AG04450 (cell line): ENCODE measurements at places on chromosomes 13 and 19. TPM values are rescaled to one million over a fixed set of nuclear protein-coding genes. Genes with fewer than 3 reads are reported as not detected.
A peak's percentile ranks its signal among the peaks of the same experiment; 100 is the strongest.

ZNF428 gene
- polyA plus RNA-seq, result 18.7 and 23.2 TPM in 2 replicates

PLK5 gene
- not detected in 2 replicates for polyA plus RNA-seq

CEACAM5 gene
- polyA plus RNA-seq, result not detected in 2 replicates

ZNF112 gene
- polyA plus RNA-seq, result 5.2 and 6.9 TPM in 2 replicates

PALM3 gene
- polyA plus RNA-seq, result 0.43 and 0.51 TPM in 2 replicates

DNA sequence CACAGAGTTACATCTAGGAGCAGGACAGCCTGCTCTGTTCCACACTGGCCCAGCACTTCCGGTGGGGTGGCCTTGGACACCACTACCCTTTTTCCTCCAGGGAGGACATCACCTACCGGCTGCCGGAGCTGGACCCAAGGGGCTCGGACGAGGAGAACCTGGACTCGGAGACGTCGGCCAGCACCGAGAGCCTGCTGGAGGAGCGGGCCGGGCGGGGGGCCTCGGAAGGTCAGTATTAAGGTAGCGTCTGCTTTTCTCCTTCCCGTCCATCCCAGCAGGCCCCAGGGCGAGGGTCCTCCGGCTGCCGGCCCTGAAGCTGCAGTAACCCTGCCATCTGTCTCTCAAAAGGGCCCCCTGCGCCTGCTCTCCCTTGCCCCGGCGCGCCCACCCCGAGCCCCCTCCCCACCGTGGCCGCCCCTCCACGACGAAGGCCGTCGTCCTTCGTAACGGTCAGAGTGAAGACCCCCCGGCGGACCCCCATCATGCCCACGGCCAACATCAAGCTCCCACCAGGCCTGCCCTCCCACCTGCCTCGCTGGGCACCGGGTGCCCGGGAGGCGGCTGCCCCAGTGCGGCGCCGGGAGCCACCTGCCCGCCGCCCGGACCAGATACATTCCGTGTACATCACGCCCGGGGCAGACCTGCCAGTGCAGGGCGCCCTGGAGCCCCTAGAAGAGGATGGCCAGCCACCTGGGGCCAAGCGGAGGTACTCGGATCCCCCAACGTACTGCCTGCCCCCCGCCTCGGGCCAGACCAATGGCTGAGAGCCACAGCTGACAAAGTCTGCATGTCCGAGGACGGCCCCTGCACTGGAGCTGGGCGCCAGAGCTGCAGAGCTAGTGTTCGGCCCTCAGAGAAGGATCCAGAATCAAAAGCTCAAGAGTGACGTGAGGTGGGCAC, 3.4 kb upstream of the USE1 start:
- no peak for DNase-seq

GRCh38 chr19:39996218-39996810, 546 bp upstream of the ZNF546 start:
- peak; percentile 3 for DNase-seq

DNA sequence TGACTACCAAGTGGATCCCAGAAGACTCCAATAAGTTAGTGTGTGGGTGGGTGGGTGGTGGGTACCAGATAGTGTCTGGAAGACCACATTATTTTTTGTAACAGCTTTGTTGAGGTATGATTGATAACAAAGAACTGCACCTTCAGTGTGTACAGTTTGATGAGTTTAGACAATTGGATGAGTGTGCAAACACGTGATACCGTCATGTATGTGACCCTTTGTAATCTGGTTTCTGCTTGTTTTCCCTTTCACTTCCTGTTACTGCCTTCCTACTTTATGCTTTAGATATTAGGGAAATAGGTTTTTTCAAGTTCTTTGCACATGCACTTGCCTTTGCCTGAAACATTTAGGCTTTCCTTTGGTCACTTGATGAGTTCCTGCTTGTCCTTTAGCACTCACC, 8.5 kb downstream of the RPL21 start:
- DNase-seq, result no peak

GRCh38 chr19:35347930-35348298, 212 bp downstream of the FFAR1 start:
- DNase-seq, result no peak

DNA sequence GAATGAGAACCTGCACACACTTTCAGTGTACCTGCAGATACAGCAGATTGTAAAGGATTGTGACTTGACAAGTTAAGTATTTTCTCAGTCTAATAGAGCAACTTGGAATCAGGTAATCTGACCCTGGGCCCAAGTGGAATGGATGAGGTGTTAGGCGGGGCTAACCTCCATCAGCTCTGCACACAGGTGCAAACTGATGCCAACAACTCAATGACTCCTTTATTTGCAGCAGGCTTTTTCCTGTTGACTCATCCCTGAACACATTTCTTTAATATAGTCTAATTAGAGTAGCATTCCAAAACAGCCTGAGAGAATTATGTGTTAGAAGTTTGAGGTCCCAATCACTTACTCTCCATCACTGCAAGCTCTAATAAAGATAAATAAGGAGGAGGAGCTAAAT, 48.8 kb downstream of the TPT1 start:
- no peak for DNase-seq

DNA sequence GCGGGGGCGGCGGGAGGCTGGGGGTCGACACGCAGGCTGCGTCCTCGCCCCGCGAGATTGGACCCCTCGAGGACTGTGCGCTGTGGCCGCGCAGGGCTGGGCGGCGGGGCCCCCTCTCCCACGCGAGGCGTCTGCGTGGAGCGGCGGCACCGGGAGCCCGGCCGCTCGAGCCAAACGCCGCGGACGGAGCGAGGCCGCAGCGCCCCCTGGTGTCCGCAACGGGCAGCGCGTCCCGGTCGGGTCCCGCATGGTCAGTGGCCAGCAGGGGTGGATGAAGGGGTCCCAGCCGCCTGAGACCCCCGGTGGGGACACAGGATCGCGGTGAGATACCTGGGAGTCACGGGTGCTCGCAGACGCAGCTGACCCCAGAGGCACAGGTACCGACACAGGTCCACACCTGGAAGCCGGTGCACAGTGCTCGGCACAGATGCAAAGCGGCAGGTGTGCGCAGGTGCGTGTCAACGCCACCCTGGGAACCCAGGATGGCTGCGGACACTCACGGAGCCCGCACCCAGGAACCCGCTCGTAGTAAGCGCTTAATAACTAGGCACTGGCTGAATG, 2.1 kb upstream of the CIRBP start:
- DNase-seq, result no peak

GRCh38 chr19:40411125-40411842, 1.9 kb downstream of the PRX start:
- DNase-seq, result no peak

GRCh38 chr19:47561440-47562057, 11.4 kb downstream of the ZNF541 start:
- DNase-seq, result no peak

- no peak for DNase-seq
Observed at GRCh38 chr13:99983499-99984401, 2.2 kb downstream of the ZIC2 start.

DNA sequence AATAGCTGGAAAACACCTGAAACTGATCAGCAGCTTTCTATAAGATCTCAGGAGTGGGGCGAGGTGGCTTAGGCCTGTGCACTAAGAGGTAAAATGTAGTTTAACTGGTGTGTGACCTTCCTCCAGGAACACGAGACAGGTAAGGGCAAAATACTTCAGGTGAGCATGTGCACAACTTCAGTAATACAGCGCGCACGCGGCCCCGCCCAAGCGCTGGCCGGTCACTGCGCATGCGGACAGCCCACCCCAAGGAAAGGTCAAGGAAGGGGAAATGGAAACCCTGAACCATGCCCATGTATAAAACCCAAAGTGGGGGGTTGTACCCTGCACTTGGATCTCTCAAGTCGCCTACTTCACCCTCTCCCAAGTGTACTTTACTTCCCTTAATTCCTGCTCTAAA, 49.4 kb upstream of the ARHGEF7 start:
- DNase-seq, result no peak

GRCh38 chr13:47679401-47679800, 321.7 kb downstream of the SUCLA2 start:
- DNase-seq, result no peak

DNA sequence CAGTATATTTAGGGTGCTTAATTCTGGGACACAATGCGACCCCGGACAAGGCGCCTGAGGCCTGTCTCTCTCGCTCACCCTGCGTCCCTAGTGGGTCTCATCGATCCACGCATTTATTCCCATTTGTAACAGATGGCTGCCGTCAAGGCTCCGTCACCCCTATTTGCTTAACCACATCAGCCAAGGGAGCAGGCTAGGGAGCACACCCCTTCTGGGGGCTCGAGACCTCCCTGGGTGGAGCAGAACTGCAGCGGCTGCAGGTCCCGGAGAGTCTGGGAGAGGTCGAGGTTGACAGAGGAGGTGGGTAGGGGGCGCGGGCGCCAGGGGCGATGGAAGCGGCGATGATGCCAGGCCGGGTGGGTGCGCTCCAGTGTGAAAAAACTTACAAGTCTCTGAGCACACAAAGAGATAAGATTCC, 507 bp downstream of the ALG5 start:
- no peak for DNase-seq

DNA sequence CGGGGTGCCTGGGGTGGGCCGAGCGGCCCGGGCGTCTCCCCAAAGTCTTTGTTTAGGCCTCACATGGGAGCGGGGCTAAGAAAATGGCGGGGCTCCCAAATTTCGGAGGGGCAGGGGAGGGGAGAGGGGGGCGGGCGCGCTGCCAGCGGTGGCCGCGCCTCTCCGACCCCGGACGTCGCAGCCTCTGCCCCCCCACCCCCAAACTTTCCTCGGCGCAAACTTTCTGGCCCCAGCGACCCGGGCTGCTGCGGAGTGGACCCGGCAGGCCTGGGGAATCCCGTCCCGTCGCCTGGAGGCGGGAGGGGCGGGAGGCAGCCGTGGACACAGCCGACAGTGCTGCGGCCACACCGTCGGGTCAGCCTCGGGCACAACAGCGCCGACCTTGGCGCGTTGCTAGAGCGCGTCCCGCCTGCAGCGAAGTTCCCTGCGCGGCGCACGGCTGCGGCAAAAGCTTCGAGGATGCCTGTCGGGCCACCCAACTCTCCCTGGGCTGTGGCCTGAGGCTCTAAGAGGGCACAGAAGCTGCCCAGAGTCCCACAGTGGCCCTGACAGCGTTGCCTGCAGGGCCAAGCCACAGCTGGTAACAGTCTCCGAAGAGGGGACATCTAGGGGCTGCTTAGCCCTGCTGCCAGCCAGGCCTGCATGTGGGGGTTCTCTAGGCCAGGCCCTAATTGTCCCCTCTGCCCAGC, 1.3 kb downstream of the NFIX start:
- DNase-seq, result no peak

DNA sequence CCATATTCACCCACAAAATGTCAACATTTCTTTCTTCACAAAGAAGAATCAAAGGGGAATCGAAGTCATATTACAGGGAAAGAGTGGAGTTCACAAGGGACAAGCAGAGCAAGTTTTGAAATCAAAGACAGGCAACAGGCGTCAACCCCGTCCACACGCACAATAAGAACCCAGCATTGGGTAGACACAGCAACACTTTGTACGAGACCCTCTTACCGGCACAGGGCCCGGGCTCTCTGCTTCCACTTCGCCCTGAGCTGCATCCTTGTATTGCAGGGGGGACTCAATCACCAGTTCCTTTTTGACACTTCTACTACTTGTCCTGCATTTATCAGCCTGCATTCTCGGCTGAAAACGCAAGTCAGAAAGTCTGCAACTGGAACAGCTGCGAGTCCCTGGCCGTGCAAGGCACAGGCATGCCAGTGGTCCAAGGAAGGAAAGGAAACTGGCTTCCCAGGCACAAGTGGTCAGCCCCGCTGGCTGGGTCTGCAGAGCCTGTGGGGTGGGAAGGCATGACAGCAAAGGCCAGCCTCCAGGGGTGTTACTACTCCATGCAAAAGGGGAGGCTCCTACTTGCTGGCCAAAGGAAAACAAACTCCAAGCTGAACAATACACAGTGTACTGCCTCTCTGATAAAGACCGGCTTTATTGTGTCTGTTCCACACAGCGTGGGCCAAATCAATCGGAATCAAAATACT, at the start of gene DOCK9:
Gene DOCK9, minus strand, starts transcription at position 497 of the 698 bp plus-strand sequence. Its CDS starts 155 bp downstream, at position 342.
- DNase-seq, result no peak

DNA sequence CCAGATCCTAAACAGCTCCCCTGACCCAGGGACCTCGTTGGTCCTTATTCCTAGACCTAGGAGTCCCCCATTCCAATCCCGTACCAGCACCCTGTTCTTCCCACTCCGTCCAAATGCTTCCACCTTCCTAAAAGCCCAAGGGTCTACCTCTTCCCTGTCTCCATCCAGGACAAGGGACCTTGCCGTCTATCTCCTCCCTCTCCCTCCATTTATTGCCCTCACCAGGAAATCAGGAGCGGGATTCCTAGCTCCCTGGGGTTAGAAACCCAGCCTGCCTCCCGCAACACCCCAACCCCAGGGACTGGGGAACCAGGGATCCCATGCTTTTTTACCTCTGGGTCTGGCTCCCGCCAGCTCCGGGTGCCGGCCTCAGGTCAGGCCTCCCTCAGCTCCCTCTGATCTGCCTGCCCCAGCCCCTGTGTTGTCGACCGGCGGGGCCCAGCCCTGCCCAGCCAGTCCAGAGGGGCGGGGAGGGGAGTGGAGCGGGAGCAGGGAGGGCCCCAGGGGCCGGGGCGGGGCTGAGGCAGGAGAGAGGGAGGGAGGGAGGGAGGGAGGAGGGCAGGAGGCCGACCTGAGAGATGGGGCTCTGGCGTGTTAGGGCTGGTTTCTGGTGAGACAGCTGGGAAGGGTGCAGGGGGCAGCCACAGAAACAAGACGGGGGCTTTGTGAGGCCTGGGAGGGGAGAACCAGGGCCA, at the start of gene B3GNT8:
Gene B3GNT8, minus strand, starts transcription at position 423 of the 695 bp plus-strand sequence. CDS start 596 bp downstream, outside the sequence.
- peak; percentile 11 for DNase-seq

DNA sequence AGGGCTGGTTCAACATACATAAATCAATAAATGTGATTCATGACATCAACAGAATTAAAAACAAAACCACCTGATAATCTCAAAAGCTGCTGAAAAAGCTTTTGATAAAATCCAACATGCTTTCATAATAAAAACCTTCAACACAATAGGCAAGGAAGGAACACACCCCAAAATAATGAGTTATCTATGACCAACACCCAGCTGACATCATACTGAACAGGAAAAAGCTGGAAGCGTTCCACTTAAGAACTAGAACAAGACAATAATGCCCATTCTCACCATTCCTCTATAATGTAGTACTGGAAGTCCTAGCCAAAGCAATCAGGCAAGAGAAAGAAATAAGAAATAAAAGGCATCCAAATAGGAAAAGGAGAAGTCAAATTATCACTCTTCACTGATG, 116.2 kb upstream of the FREM2 start:
- no peak for DNase-seq
